ENCODE measurements at places on chromosomes 4 and X.
A peak's percentile ranks its signal among the peaks of the same experiment; 100 is the strongest.

GRCh38 chr4:174262624-174263444 is 20.6 kb downstream of the FBXO8 start:
- DNase-seq: no peak

DNA sequence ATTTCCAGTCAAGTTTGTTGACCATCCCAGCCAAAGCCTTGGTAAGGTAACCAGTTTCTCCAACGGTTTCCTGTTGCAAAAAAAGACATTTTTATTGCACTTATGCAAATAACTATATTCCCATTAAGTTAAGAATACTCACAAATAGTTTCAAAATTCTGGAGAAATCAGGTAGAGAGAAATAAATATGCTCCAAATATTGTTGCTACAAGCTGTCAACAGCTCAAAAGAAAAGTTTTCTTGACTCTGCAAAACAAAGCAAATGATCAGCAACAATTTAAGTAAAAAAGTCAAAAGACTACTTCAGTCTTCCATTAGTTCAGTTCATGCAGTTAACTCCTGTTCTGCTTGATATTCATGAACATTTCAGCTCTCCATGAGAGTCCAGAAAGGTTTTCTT is 49.0 kb upstream of the UGT8 start:
- DNase-seq: no peak

- DNase-seq: no peak
Measured at GRCh38 chrX:110012818-110013485, 10.0 kb downstream of the TMEM164 start.

GRCh38 chrX:11412715-11413623 is 119.8 kb downstream of the AMELX start:
- no peak for DNase-seq

DNA sequence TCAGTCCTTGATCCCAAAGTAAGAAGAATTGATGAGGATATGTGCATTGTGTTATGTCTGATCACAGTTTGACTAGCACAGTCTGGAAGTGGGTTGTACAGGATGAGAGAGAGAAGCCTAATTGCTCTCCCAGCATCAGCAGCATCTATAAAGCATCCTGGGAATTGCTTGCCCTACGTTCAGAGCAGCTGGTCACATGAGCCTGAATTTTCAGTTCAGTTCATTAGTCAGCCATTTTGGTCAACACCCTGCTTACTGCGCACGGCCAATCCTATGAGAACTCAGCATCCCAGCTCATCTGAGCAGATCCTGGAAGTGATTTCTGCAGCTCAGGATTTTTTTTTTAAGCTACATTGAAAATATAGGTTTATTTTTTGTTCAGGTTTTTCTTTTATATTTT is at the start of gene RUFY3:
RUFY3 (plus strand) TSS at position 218 of the 400 bp plus-strand sequence. CDS start 610 bp downstream, outside the sequence.
- DNase-seq: no peak

GRCh38 chrX:133580625-133581024 is 165.3 kb upstream of the GPC4 start:
- no peak for DNase-seq

DNA sequence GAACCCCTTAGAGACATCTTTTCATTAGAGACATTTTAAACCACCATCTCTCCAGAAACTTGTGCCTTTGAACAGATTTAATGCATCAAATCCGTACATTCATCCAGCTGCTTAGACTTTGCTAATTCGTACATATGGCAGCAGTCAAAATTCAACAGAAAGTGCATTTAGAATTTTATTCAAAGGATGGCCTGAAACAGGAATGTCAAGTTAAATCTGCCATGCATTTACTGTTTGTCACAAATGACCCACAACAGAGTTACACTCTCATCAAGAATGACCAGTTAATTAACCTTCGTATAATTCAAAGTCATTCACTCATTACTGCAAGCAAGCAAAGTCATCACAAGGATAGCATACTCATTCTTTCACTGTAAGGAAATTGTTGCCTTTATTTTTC is 284.3 kb downstream of the SLC7A11 start:
- DNase-seq: no peak

GRCh38 chr4:87305562-87305961 is 17.1 kb downstream of the HSD17B13 start:
- DNase-seq: no peak

- no peak for DNase-seq
Measured at GRCh38 chrX:130895299-130895698, 7.7 kb downstream of the ENOX2 start.

- DNase-seq: no peak
Measured at GRCh38 chrX:48937054-48937907, 18.5 kb upstream of the PIM2 start.

DNA sequence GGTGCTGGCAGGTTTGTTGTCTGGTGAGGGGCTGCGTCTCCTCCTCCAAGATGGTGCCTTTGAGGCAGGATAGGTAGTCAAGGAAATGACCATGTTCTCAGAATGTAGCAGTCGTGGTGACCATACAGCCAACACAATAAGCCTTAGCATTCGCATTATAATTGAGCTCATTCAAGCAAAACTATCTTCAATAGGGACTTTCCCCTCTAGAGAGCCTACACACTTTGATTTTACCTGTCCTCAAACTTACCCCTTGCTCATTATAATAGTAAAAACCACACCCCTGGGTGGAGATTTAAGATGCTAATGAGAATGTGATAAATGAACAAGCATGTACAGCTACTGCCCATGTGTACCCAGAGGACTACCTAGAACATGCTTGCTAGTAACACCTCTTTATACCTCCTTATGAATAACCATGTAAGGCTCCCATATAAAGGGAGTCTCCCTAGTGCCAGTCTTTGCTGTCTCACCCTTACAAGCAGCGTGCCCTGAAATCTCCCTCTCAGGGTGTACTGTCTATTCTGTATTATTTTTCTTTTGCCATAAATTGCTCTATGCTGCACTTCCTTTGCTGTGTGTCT is 48.2 kb downstream of the FGFBP1 start:
- no peak for DNase-seq

DNA sequence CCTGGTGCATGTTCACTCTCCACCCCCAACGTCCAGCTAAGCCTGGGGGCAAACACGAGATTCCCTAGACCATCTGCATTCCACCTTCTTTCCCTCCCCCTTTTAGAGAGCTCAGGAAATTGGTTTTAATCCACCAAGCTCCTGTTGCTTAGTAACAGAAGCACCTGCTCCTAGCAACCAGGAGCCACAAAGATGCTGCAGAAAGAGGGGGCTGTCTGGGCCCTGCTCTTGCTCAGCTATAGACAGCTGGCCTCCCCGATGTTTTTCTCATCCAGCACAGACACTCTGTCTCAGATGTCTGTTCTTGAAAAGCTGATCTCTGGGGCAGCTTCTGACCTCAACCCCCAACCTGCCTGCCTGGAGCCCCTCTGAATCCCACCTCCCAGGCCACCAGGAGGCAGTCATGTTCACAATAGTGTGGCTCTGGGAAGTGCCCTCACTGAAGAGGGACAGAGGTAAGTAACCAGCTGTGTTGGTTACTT is 71.5 kb downstream of the SLC16A2 start:
- DNase-seq: no peak

- DNase-seq: no peak
Measured at GRCh38 chr4:143362349-143363046, 25.8 kb downstream of the GAB1 start.

DNA sequence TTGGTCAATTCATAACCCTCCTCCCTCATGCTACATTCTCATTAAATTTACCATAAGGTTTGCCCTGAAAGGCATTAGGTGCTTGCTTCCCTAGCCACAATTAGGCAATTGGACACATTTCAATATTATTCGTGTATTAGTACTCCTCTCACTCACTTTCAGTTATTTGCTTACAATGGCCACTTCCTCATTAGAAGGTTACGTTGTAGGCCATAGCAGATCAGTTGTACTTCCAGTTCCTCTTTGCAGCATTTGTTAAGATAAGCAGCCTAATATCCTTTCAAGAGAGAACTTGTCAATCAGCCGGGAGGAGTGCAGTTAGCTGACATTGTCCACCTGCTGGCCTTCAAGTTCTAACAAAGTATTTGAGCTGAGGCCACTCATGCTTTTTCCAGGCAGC is 1017.2 kb downstream of the PCDH7 start:
- DNase-seq: no peak

GRCh38 chrX:74249963-74250362 is 54.0 kb upstream of the ZCCHC13 start:
- DNase-seq: no peak

- no peak for DNase-seq
Measured at GRCh38 chr4:122099896-122100295, 52.2 kb upstream of the BLTP1 start.

DNA sequence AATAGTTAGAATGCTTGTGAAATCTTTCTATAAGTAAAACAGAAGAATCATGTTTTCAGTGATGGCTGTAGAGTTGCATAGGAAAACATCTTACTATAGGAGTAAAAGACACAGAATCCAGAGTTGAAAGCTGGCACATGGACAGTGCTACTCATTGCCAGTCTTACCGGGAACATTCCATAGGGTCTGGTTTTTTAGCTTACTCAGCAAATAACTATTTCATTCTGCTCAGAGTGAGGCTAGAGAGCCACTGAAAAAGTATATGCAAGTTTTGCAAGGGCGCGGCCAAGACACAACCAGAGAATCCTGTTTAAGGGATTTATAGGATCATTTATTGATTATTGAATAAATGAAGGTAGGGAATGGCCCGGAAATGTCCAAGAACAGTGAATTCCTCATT is 60.3 kb downstream of the MTHFD2L start:
- DNase-seq: no peak

DNA sequence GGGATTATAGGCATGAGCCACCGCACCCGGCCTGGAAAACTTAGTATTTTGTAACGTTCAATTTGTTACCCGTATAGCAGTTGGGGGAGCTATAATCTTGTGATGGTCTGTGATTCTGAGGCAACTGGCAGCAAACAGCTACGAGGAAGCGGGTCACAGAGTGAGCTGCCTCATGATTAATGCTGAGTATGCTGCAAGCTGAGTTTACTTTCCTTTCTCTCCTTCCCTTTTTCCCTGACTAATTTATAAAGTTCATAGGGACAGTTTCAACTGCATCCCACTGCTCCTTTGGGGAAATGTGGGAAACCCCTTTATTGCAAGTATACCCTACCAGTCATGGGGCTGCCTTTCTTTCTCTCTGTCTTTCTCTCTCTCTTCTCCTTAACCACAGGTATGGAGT is 17.7 kb upstream of the ELOVL6 start:
- DNase-seq: no peak

DNA sequence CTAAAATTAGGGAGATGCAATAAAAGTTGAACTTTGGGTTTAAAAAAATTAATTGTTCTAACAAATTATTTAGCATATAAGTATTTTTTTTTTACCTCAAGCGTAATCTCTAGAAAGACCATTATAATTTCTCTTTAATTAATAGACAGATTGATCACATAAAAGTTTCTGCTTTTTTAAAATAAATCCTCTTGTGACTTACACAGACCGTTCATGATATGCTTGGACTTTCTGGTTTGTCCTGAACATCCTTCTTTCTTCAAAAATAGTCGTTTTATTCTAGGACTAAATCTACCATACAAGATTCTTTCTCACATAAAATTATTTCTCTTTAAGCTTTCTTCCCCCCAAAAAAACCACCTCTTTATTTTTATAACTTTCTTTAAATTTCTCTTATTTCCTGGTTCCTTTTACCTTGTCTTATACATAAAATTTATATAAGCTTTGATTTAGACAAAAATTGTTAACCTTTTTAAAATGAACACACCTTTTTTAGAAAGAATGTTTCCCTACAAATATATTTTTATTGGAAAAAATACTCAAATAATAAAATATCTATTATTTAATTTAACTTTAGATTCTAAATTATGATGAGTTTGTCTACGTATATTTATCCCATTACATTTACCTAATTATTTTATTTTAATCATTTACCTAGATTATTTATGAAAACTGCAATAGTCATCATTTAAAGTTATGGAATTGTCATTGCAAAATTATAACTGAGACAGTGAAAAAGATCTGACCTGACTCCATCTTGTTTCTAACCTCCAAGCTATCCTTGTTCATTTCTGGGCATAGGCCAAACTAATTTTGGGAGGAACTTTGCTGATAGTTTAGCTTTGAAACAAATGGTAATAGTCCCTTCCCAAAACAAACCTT is 37.6 kb downstream of the PGRMC2 start:
- no peak for DNase-seq

GRCh38 chr4:66855956-66856355 is 689.3 kb downstream of the CENPC start:
- DNase-seq: no peak

DNA sequence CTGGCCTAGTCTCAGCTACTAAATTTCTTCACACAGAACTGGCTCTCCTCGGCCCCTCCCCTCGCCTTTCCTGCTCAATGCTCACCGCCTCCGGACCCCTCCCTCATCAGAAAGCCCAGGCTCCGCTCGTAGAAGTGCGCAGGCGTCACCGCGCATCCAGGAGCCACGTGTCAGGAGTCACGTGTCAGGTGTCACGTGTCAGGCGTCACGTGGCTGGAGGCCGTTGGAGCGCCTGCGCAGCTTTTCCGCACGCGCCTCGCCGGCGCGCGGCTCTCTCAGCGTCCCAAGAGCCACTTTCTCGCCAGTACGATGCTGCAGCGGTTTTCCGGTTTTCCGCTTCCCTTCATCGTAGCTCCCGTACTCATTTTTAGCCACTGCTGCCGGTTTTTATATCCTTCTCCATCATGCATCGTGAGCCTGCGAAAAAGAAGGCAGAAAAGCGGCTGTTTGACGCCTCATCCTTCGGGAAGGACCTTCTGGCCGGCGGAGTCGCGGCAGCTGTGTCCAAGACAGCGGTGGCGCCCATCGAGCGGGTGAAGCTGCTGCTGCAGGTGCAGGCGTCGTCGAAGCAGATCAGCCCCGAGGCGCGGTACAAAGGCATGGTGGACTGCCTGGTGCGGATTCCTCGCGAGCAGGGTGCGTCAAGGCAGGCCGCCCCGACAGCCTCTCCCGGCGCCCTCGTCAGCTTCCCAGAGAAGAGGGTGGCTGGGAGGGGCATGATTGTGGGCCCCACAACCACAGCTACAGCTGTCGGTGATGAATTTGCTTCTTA is at the start of gene SLC25A31:
SLC25A31 (plus strand) TSS at position 259 of the 772 bp plus-strand sequence; CDS start at position 405, 146 bp downstream.
- DNase-seq: no peak

DNA sequence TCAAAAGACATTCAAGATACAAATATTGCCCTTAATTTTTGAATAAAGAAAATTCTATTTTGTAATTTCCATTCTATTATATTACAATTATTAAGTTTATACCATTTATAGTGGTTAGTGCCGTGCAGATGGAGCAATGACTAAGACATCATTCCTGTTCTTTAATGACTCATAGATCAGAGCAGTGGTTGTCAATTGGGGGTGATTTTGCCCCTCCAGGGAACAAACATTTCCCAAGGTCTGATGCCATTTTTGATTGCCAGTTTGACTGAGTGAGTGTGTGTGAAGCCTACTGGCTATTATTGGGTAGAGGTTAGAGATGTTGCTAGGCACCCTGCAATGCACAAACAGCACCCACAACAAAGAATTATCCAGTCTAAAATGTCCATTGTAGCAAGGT is 97.9 kb upstream of the DDIT4L start:
- peak; percentile 79 for DNase-seq
